ENCODE measurements at places on chromosomes 1 and 21.
A peak's percentile ranks its signal among the peaks of the same experiment; 100 is the strongest.

DNA sequence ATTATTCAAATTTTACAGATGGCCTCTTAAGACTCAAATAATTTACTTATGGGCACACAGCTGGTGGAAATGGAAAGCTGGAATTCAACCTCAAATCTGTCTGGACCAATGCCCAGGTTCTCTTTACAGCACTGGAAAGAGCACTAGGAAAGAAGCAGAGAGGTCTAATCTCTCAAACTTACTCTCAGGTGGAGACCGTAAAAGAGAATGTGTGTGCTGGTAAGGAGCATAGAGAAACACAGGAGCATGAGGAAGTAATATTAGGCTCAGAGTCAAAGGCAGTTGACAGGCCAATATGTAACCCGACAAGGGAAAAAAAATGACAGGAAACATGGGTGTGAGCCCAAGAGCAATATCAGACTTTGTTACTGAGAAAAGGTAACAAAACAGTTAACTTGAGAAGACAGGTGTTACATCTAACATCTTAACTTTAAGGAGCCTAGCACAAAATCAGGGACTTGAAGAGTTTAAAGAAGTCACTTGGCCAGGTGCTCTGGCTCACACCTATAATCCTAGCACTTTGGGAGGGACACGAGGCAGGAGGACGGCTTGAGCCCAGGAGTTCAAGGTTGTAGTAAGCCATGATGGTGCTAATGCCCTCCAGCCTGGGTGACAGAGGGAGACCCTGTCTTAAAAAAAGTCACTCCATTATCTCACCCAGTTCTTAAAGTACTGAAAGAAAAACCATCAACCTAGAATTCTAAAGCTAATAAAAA is 20.7 kb downstream of the PPP1R15B start:
- no peak for DNase-seq

DNA sequence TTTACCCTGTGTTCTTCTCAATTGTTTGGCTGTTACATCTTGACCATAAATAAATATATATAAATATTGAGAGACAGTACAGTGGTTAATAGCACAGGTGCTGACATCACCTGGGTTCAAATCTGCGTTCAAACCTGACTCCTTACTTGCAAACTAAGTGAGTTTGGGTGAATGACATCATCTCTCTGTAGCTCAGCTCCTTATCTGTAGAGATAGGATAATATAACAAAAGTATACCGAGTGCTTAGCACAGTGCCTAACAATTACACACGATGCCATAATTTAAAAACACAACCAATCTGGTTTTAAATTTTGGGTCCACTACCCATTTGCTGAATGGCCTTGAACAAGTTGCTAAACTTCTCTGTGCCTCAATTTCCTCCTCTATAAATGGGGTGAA is 86.6 kb downstream of the RRAGC start:
- no peak for DNase-seq

DNA sequence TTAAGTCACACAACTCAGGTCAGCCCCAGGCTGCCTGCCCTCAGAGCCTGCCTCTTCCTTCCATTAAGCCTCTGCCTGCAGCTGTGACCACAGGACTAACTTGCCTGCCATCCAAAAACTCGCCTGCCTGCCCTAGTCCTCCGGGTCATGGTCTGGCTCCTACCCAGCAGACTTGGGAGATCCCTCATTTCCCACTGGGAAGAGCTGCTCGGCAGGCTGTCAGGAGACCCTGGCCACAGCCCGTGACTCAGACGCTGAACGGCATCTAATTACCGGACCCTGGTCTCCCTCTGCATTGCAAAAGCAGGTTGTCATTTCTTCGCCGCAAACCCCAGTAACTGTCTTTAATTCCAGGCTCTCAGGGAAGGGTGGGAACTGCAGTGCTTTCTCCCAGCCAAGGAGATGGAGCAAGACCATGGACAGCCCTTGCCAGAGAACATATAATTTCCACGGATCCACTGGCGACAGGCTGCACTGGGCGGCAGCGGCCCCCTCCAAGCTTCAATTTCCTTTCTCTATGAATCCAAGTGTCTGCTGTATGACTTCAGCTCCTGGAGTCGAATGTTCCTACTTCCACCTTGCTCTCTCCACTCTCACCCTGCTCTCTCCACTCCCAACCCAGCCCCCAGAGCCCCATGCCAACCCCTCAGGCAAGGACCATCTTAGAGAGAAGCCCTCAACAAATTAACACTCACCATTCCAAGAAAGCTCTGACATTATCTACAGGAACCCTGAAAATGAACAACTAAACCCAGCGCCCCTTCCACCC is 20.4 kb downstream of the OLFML2B start:
- no peak for DNase-seq

GRCh38 chr1:42978317-42979035 is 19.8 kb upstream of the SLC2A1 start:
- no peak for DNase-seq

- no peak for DNase-seq
Observed at GRCh38 chr1:148166558-148167492, 14.7 kb upstream of the NBPF11 start.

DNA sequence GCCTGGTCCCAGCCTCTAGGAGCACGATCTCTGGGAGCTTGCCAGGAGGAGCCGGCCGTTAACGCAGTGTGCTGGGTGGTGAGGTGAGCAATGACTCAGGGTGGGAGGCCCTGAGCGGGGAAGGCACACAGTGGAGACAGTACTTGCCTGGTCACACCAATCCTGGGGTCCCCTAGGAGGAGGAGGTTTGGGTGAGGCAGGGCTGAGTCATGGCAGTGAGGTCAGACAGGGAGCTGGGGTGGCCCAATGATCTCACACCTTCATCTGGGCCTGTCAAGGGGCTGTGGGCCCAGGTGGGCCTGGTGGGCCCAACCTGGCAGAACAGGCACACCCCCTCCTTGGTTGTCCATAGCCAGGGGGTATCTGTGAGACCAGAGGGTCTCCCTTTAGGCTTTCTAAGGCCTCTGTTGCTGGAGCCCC is 8.6 kb upstream of the EDN2 start:
- DNase-seq = no peak

GRCh38 chr1:5983361-5984103 is 8.7 kb downstream of the NPHP4 start:
- DNase-seq = no peak

DNA sequence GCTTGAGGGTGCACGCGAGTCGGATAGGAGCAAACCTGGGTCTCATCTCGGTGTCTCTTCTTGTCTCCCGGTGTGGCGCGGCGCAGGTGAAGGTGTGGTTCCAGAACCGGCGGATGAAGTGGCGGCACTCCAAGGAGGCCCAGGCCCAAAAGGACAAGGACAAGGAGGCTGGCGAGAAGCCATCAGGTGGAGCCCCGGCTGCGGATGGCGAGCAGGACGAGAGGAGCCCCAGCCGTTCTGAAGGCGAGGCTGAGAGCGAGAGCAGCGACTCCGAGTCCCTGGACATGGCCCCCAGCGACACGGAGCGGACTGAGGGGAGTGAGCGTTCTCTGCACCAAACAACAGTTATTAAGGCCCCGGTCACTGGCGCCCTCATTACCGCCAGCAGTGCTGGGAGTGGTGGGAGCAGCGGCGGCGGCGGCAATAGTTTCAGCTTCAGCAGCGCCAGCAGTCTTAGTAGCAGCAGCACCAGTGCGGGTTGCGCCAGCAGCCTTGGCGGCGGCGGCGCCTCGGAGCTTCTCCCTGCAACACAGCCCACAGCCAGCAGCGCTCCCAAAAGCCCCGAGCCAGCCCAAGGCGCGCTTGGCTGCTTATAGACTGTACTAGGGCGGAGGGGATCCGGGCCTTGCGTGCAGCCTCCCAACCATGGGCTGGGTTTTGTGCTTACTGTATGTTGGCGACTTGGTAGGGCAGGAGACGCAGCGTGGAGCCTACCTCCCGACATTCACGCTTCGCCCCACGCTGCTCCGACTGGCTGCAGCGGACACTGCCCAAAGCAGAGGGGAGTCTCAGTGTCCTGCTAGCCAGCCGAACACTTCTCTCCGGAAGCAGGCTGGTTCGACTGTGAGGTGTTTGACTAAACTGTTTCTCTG is 5.1 kb downstream of the HLX start:
- DNase-seq = no peak

DNA sequence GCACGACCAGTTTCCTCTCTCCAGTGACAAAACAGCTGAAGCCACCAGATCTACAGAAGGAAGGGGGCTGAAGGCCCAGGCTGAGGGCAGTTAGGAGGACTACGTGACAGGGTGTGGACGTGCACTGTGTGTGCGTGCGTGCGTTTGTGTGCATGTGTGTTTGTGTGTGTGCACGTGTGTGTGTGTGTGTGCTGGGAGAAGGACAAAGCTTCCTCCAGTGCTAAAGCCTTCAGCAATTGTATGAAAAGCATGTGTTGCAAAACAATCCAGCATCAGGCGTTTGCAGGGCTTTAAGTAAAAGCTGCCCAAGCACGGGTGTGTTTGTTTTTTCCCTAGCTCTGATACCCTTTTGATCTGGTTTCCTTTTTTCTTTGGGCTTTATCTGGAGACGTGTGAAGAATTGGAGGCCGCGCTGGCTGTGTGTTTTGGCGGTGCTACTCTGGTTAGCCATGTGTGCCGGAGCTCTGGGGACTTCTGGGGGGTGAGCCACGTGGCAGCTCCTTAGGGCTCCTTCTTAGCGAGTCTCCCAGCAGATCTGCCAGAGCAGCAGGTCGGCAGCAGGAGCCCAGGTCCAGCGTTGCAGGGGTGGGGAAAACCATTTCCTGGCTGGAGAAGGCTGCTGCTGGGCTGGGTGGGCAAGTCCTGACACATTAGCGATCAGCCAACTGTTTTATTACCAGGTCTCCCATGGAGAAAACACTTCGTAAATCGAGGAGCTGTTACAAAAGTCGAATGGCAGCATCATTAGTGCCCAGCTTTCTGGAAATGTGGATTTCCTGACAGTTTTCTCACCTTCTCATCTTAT is 73.4 kb downstream of the UCK2 start:
- DNase-seq = no peak

DNA sequence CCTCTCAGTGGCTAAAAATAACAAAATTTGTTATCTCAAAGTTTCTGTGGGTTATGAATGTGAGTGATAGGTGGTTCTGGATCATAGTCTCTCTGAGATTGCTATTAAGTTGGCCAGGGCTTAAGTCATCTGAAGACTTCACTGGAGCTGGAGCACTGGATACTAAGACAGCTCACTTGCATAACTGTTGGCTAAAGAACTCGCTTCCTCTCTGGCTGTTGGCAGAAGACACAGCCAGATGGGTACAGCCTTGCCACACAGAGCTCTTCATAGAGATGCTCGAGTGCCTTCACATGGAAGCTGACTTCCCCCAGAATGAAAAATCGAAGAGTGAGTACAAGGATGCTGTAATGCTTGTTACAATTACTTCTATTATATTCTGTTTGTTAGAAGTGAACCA is 333.8 kb downstream of the ZP4 start:
- no peak for DNase-seq

GRCh38 chr1:198595765-198596164 is 43.1 kb upstream of the PTPRC start:
- no peak for DNase-seq

- DNase-seq = no peak
Observed at GRCh38 chr1:207474210-207474609, 20.1 kb downstream of the CR2 start.

DNA sequence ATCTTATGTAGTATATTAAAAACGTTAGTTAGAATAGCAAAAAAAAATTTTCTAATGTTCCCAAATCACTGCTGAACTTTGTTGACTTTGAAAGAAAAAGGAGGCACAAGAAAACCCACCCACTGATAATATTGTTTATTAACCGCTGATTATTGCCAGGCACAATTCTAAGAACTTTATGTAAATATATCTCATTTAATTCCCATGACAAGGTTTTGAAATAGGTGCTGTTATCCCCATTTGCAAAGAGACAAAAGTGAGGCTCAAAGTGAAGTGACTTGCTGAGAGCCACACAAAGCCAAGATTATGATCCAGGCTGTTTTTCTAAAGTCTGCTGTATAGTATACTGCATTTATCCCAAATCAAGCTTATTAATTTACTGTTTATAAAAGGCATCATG is 56.4 kb downstream of the SASS6 start:
- DNase-seq = no peak

GRCh38 chr1:31693231-31693630 is 10.6 kb downstream of the COL16A1 start:
- no peak for DNase-seq

DNA sequence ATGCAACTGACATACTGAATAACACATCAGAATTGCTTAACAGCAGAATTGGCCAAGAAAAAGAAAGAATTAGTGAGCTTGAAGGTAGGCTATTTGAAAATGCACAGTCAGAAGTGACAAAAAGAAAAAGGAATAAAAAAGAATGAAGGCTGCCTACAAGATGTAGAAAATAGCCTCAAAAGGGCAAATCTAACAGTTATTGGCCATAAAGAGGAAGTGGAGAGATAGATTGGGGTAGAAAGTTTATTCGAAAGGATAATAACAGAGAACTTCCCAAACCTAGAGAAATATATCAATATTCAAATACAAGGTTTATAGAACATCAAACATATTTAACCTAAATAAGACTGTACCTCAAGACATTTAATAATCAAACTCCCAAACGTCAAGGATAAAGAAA is 67.5 kb downstream of the ATP6V1G3 start:
- no peak for DNase-seq

DNA sequence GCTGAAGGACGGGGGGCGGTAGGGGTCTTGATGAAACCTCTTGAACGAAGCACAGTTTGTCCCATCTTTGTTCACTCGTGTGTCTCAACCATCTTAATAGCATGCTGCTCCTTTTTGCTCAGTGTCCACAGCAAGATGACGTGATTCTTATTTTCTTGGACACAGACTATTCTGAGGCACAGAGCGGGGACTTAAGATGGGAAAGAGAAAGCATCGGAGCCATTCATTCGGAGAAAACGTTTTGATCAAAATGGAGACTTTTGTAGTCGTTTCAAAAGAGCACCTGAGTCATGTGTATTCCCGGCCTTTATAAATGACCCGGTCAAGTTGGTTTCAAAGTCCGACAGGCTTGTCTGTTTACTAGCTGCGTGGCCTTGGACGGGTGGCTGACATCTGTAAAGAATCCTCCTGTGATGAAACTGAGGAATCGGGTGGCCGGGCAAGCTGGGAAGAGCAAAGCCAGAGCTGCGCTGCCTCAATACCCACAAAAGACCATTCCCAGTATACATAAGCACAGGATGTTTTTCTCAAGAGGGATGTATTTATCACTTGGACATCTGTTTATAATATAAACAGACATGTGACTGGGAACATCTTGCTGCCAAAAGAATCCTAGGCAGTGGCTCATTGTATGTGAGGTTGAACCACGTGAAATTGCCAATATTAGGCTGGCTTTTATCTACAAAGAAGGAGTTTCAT is 18.5 kb downstream of the ETS2 start:
- no peak for DNase-seq

DNA sequence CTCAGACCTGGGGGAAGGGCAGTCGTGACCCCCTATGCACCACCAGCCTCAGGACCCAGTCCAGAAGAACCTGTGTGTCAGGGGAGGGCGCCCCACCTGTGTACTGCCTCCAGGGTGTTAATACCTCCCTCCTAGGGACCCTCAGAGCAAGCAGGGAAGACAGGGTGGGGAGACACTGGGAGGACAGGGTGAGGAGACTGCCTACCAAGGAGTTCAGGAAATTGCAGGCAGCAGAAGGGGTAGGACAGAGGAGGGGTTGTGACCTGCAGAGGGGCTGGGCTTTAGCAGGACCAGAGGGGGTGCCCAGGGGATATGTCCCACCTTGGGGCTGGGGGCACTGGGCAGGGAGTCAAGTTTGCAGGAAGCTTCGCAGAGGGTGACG is 5.2 kb downstream of the C21orf58 start:
- no peak for DNase-seq

- DNase-seq = peak; percentile 21
Observed at GRCh38 chr1:174998569-174999215, 1.1 kb upstream of the CACYBP start.

Data from activated T-cell treated with anti-CD3 and anti-CD28 coated beads for 4 hours (primary cell).